ENCODE measurements at places on chromosomes 12 and 14.
A peak's percentile ranks its signal among the peaks of the same experiment; 100 is the strongest.

DNA sequence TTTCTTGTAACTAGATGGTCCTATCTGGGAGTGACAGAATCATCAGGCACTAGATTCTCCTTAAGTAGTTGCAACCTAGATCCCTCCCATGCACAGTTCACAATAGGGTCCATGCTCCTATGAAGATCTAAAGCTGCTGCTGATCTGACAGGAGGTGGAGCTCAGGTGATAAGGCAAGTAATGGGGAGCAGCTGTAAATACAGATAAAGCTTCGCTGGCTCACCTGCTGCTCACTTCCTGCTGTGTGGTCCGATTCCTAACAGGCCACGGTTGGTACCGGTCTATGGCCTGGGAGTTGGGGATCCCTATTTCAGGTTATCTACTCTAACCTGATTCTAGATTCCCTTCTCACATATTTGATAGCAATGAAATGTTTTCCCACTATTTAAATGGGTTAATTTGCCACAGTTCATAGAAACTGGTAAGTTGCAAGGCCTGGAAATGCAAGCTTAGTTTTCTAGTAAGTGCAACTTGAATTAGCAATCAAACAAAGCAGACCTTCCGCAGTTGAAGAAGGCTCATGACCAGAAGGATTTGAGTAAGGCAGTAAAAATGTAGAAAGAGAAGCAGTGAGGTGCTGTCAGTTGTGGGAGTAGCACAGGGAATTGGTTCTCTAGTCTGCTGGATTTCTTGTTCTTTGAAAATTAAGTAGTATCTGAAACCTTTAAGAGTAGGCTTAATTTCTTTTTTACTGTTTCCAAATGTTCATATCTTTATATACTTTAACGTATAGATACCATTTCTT, 332.3 kb downstream of the EGLN3 start:
- peak; percentile 24 for DNase-seq

GRCh38 chr12:69684466-69684865, 14.6 kb downstream of the BEST3 start:
- no peak for DNase-seq

- peak; percentile 65 for DNase-seq
Observed at GRCh38 chr12:120439646-120440247, 1.8 kb downstream of the COX6A1 start.

- no peak for DNase-seq
Observed at GRCh38 chr14:99892406-99892805, 99.2 kb downstream of the EML1 start.

GRCh38 chr14:80356413-80356812, 145.1 kb upstream of the DIO2 start:
- DNase-seq, result peak; percentile 54

DNA sequence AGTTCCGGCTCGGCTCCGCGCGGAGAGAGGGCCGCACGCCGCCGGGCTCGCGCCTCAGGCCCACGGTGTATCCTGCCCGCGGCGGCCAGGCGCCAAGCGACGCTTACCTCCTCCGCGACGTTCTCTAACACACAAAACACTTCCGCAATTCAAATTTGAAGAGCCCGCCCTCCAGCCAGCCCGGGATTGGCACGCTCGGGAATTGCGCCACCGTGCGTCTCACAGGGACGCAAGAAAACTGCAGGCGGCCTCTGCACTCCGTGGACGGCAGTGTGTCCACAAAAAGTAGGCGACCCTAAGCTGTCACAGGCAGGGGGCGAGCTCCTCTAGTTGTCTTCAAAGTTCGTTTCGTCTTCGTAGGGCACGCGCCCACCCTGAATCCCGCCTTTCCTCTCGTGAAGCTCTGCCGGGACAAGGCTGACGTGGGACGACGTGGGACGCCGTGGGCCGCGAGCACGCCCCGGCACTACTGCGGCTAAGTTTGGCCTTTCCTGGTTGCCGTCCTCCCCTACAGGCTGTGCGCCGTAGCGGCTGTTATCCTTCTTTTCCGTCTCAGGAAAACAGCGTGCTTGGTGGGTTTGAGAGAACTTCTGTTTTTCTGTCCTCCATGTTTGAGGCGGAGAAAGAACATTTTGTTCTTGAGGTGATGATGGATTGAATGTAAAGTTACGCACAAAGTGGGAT, at the start of gene MIS18BP1:
TSS of gene MIS18BP1 (minus strand) at position 133 of the 684 bp plus-strand sequence. CDS start 5,916 bp downstream, outside the sequence.
- DNase-seq, result peak; percentile 98

DNA sequence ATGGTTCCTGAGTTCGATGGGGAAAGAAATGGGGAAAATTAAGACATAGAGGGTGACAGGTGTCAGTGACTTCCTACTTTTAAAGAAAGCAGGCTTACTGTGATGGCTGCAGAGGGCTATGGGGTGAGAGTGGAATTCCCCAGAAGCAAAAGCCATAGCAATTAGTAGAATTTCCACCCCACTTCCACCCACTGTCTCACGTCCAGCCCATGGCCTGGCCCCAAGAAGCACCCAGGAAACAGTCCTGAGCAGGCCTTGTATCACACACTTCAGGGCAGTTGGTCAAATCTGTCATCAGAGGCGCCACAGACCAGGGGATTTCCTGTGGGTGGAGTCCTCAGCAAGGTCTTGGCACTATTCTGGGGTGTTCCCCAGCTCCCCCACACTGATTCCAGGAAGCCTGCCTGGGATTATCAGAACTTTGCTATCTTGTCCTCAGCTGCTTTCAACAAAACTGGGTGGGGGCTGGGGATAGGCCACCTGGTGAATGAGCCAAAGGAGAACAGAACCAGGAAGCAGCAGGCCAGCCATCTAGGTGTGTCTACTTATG, 120.1 kb upstream of the CCND2 start:
- no peak for DNase-seq

DNA sequence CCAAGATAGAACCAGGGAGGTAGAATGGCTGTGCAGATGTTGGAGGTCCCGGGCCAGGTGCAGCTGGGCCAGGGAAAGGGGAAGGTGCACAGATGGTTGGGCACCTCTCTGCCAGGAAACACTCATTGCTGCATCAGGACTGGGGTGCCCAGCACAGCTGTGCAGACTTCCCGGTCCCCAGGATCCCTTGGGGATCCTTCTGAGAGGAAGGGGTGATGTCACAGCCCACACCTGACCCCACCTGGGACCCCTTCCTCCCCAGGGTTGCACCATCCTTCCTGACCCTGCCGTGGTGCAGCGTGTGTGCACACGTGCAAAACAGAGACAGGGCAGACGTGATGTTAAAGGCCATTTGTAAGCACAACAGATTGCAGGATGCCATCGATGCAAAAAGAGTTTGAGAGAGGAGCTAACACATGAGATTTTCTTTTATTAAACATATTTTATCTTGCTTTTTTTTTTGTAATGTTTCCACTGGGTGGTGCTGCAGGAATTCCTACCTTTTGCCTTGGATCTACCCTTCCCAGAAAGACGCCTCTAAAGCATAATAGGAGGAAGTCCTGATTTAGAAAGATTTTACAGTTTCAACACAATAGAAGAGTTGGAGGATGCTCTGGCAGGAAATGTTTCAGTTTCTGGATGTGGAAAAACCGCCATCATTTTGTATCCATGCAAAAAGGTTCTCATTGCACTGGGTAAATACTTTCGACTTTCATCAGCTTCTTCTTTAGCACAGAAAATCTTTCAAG, 14.8 kb downstream of the ELK3 start:
- DNase-seq, result peak; percentile 66

DNA sequence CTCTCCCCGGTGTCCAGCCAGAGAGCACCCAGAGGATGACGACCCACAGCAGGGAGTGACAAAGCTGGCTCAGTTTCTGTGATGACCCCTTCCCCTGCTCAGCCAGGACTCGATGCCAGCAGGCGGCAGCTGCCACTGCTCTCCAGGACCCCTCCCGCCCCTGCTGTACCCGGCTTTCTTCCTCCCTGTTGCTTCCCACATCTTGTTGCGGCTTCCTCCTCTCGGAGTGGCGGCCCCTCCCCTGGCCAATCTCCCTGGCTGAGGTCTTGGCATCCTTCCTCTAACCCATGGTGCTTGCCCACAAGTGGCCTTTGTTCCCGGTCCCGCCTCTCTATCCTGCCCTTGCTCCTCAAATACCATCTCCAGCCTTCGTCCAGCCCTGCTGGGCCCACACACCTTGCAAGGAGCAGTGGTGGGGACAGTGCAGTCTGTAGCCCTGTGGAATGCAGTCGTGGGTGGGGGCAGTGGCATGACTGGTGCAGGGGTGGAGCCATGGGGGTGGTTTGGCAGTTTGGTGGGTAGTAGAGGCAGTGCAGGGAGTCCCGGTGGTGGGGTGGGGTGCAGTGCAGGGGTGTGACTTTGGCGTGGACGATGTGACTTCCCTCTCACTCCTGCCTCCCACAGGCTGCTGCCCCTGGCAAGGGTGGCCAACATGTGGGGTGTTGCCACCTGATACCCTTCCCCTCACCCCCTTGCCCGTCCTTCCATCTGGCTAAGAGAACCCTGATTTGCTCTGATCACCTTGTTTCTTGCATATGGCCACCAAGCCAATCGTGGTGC, 16.3 kb upstream of the BEGAIN start:
- no peak for DNase-seq

- peak; percentile 74 for DNase-seq
Observed at GRCh38 chr12:51393676-51394545, 2.7 kb upstream of the GALNT6 start.

GRCh38 chr12:12840580-12840899, 27.4 kb downstream of the DDX47 start:
- DNase-seq, result no peak

DNA sequence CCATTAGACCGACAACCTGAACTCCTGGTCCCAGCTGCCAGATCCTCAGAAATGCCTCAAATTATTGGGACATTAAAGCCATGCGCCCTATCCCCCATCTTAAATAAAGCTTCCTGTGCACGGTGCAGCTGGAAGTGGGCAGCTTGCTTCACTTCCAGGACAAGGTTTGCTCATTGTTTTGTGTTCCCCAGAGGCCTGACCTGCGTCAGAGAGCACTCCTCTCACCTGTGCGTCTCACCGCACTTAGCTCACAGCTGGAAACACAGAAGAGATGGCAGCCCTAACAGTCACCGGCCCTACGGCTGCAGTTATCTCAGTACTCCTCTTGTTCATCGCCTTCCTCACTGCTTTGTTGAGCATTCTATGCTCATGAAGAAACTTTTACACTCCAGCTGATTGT, 135.5 kb downstream of the ANO2 start:
- no peak for DNase-seq

DNA sequence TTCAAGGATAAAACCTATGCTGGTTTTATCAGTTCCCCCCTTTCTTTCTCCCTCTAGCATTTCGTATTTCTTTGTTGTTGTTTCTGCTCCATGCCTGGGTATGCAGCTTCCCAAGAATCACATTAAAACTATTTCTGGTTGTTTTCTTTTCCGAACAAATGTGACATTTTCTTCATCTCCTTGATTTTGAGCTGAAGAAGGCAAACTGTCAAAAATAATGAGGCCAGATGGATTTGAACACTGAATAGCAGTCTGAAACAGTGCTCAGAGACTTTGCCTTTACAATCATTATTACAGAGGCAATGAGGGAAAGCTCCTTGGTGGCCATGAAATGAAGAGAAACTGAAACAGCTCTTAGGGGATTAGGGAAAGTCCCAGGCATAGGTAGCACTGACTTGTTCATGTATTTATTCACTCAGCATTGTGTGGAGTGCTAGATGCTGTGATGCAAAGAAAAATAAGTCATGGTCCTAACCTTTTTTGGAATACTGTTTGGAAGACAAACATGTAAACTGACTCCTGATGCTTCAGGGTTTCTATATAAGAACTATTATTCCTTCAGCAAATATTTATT, 319.5 kb downstream of the FUT8 start:
- DNase-seq, result no peak

DNA sequence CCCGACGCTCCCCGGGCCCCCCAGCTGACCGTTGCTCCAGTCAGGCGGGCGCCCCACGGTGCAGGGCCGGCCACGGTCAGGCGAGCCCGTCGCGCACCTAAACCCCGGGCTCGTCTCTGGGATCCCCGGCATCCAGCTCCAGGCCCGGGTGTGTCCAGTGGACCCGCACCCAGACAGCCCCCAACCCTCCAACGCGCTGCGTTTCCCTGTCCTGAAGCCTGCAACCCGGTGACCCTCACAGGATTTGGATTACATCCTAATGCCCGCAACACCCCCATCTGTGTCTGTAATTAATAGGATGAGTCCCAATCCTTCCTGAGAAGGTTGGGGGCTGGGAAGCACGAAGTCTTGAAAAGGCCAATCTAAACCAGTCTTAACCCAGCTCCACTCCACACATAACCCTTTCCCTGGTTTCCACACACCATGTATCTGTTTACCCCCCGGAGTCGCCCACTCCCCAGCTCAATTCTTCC, 10.4 kb downstream of the CPNE6 start:
- DNase-seq, result no peak

- peak; percentile 89 for DNase-seq
Observed at GRCh38 chr14:68284333-68284732, 464.8 kb downstream of the RAD51B start.

DNA sequence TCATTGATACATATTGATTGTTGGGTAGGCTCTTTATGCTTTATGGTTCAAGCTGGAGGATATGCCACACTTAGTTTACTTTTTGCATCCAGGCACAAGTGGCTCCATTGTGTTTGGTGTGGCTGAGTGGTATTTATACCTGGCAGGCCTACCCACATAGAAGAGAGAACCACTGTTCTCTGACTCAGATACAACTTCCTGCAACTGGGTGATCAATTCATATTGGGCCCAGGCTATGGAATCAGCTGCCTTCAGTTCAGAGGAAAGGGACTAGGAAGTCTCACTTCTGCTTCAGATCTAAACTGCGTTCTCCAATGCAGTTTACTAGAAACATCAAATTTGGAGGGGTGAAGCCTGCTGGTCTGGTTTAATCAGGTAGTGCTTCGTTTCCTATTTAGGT, 49.8 kb upstream of the LRRK2 start:
- no peak for DNase-seq
